Progenitor cell of endocrine pancreas (in vitro differentiated cells): ENCODE measurements at places on chromosomes 13 and 19.

DNA sequence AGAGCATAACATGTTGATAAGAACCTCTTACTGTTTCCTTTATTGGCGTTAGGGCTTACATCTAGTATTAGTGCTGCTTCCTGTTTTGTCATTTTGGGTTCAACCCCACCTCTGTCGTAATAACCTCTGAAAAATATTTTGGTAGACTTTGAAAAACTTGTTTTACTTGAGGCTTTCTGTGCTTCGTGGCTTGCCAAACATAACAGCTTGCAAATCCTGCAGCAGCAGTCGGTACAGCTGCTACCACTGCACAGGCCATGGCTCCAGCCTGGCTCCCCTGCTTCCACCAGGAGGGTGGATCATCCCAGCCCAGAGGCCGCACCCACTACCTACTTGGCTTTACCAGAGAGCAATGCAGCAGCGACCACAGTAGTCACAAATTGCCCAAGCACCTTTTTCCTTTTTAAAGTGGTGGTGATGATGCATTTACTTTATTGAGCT, 11.8 kb upstream of the CEACAM4 start:
- no peaks in the 10 kb centered on the region for H3K27me3 ChIP-seq
- no peak overlapping the region for H3K27ac ChIP-seq
- H3K4me1 ChIP-seq: no peaks in the 10 kb centered on the region
- DNase-seq: no peak

- no peaks in the 10 kb centered on the region for H3K4me1 ChIP-seq
- DNase-seq: no peak
- H3K27ac ChIP-seq: no peak overlapping the region
- no peak overlapping the region for H3K4me3 ChIP-seq
- H3K36me3 ChIP-seq: peaks cover 6% of the 10 kb centered on the region
Measured at GRCh38 chr19:58372311-58373133, 8.3 kb downstream of the ZNF837 start.

DNA sequence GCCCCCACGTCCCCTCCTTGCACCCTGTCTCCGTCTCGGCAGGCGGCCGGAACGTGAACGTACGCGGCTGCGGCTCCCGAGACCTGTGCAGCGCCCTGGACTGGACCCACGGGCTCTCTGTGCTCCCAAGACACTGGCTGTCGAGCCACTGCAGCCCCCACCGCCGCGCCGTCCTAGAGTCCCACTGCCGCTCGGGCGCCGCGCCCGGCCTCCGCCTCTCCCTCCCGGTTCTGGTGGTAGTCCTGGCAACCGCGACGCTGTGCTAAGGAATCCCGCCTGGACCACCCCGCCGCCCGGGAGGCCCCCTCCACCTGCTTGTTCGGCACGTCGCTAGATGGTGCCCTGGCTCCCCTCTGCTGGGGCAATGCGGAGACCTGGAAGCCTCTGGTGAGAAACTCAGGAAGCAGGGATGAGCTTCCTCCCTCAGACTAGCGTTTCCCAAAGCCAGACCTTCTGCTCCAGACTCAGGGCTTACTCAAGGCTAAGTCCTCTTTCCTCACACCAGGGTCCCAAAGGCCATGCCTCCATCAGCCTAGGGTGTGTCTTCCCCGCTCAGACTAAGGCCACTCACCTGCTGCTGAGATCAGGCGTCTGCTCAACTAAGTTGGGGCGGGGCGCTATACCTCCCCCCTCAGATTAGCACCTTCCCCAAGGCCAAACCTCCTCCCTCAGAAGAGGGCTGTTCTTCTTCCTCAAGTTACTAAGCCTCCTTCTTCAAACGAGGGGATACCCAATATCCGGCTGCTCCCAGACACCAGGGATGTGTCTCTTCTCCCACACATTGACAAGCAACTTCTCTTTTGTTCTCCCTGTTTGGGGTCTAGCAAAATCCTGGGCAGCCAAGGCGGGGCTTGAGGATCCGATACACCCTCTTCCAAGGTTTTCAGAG, 16.1 kb upstream of the IRGC start:
- no peak overlapping the region for H3K4me3 ChIP-seq
- no peak overlapping the region for H3K27ac ChIP-seq
- peaks cover 53% of the 10 kb centered on the region for H3K27me3 ChIP-seq
- peak; percentile 30 for DNase-seq

GRCh38 chr19:58519087-58519354, 589 bp downstream of the ZBTB45 start:
- DNase-seq: peak; percentile 51
- H3K36me3 ChIP-seq: peaks cover 3% of the 10 kb centered on the region
- H3K4me1 ChIP-seq: peaks cover 32% of the 10 kb centered on the region

- peaks cover 18% of the 10 kb centered on the region for H3K36me3 ChIP-seq
- H3K27ac ChIP-seq: no peak overlapping the region
- H3K27me3 ChIP-seq: no peaks in the 10 kb centered on the region
Measured at GRCh38 chr19:49599378-49600295, 8.7 kb downstream of the PRR12 start.

DNA sequence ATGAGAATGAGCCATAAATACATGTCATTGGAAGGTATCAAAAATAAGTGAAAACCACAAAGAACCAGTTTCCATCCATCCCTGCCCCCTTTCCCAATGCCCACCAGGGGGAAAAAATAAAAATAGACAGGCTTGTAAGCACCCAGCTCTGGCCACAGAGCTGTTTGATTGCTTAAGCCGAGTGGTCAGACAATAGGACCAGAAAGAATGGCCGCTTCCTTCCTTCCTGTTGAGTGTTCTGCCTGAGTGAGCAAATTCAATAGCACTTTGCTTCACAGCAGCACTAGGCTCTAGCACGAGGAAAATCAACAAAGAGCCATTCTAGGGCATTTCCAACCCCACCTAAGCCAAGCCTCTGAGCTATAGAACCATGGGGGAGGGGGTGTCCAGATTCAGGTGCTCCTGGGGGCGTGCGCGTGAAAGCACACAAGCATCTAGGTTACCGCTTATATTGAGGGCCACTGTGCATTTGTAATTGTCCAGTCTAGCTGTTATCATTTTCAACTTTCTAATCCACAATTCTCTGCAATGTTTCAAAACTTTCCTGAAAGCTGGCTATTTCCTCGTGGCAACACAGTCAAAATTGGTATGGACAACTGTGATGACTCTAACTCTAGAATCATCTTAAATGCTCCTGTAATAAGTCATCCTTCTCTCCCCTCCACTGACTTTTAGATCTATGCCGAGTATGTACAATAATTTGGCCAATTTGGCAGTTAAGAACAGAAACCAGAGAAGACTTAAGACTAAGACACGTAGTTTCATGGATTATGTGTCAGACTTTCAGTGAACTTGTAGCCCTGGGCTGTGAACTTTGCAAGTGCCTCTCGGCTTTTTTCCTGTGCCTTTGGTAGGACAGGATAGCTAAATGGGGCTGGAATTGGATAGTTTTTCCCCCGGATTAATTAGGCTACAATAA, 64.3 kb downstream of the SPRY2 start:
- no peak overlapping the region for H3K4me3 ChIP-seq
- H3K4me1 ChIP-seq: peaks cover 7% of the 10 kb centered on the region
- H3K27me3 ChIP-seq: no peaks in the 10 kb centered on the region
- no peak overlapping the region for H3K27ac ChIP-seq
- peaks cover 6% of the 10 kb centered on the region for H3K36me3 ChIP-seq
- no peak for DNase-seq

- H3K27ac ChIP-seq: no peak overlapping the region
- H3K27me3 ChIP-seq: no peaks in the 10 kb centered on the region
- H3K4me3 ChIP-seq: no peak overlapping the region
- DNase-seq: no peak
Measured at GRCh38 chr13:112576768-112577167, 11.2 kb downstream of the TUBGCP3 start.

DNA sequence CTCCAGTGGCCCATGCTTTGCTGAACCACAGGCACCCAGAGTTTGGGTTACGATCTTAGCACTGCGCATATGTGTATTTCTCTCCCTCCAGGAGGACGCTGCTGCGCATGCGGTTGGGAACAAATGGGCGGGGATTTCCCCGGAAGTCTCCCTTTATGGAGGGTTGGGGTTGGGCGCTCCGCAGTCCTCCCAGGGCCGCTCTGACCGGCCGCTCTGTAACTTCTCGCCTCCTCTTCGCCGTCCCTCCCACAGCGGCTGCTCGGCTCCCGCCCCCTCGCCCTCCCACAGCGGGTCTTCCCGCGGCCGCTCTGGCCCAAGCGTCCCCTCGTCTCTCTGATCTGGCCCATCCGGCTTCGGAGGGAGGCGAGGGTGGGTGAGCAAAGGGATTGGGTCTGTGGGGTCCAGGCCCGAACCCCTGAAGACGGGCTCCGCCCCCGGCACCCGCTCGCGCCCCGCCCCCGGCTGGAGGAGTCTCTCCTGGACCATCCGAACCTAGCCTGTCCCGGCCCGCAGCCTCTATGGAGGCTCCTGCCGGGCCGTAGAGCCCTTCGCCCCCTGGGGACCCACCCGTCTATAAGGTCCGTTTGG, at the start of gene MEGF8:
MEGF8 (plus strand) TSS at position 328 of the 588 bp plus-strand sequence. CDS start 609 bp downstream, outside the sequence.
- no peaks in the 10 kb centered on the region for H3K36me3 ChIP-seq
- peak within 1 kb of the TSS; percentile 91 for H3K27ac ChIP-seq
- peaks cover 37% of the 10 kb centered on the region for H3K27me3 ChIP-seq
- H3K4me1 ChIP-seq: peaks cover 17% of the 10 kb centered on the region
- peak; percentile 95 for DNase-seq

DNA sequence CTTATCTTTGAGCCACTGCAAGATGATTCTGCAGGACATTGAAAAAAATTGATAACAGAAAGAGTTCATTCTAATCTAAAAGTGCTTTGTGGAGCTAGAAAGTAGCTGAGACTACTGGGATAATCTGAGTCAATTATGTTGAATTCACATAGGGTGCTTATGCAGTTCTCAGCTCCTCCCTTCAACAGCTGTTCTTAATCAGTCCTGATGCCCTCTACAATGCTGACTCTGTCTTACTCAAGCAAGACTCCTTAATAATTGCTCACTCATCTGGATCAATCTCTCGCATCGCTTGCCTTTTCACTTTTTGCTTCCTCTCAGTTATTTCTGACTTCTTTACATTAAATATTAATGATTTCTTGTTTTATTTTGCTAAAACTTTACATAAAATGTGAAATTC, 182.1 kb downstream of the PCDH17 start:
- no peak for DNase-seq
- H3K4me1 ChIP-seq: no peaks in the 10 kb centered on the region
- peaks cover 1% of the 10 kb centered on the region for H3K36me3 ChIP-seq

DNA sequence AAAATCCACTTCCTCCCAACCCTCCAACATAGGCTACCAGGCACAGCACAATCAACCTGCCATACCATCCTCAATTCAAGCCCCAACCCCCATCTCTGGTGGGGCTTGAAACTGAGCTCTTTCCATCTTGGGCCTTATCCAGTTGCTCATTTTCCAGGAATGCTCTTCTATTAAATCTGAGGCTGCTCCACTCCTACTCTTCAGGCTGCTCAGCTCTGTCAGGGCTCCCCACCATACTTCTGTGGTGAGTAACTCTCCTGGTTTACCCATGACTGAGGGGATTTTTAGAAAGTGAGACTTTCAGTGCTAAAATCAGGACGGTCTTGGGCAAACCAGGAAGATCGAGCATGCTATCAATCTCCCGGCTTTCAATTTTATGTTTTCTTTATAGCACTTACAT, 512.8 kb downstream of the LMO7 start:
- H3K4me3 ChIP-seq: no peak overlapping the region
- H3K27ac ChIP-seq: no peak overlapping the region
- peaks cover 1% of the 10 kb centered on the region for H3K4me1 ChIP-seq
- no peak for DNase-seq

DNA sequence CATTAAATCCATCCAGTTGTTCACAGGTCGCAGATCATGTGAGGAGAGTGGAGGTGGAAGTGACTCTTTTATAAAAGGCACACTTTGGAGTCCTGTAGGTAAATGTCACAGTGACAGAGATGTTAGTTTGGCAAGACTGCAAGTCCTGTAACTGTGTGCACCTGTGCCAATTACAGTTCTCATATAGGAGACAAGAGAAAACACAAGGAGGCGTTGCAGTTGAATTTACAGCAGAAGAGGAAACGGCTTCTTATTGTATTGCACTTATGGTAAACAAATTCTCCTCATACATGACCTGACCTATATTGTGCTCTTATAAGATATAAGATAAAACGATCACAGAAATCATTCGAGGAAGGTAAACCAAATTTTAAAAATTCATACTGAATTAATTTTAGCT, 732.8 kb upstream of the SLC10A2 start:
- peaks cover 17% of the 10 kb centered on the region for H3K4me1 ChIP-seq
- H3K4me3 ChIP-seq: no peak overlapping the region
- no peaks in the 10 kb centered on the region for H3K36me3 ChIP-seq
- no peaks in the 10 kb centered on the region for H3K27me3 ChIP-seq
- no peak overlapping the region for H3K27ac ChIP-seq

DNA sequence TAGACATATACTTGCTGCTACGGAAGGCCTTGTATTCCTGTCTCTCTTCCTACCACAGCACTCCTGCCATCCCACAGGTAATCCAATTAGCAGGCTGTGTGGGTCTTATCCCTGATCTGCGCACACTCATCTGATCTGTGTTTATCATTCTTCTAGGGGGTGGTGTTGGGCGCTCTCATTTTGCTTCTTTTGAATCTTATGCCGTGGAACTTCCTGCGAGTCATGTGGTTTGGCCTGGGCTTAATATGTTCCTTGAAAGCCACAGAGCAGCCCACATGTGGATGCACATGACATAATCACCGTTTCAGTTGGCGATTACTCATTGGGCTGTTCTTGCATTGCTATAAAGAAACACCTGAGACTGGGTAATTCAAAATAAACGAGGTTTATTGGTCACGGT, 7.5 kb downstream of the RASA3 start:
- H3K27ac ChIP-seq: peak overlapping the region; percentile 9
- H3K4me3 ChIP-seq: no peak overlapping the region
- peaks cover 14% of the 10 kb centered on the region for H3K4me1 ChIP-seq
- peaks cover 24% of the 10 kb centered on the region for H3K27me3 ChIP-seq
- H3K36me3 ChIP-seq: no peaks in the 10 kb centered on the region
- no peak for DNase-seq

GRCh38 chr19:12639901-12640613, 26.5 kb downstream of the MAN2B1 start:
- peaks cover 5% of the 10 kb centered on the region for H3K27me3 ChIP-seq
- peak overlapping the region; percentile 52 for H3K4me3 ChIP-seq
- peak; percentile 58 for DNase-seq
- peaks cover 2% of the 10 kb centered on the region for H3K4me1 ChIP-seq
- no peak overlapping the region for H3K27ac ChIP-seq

GRCh38 chr13:51585696-51586095, 1.4 kb downstream of the WDFY2 start:
- H3K4me1 ChIP-seq: peaks cover 10% of the 10 kb centered on the region
- H3K36me3 ChIP-seq: no peaks in the 10 kb centered on the region
- no peak for DNase-seq
- H3K27me3 ChIP-seq: peaks cover 8% of the 10 kb centered on the region
- H3K4me3 ChIP-seq: peak overlapping the region; percentile 82

- H3K36me3 ChIP-seq: no peaks in the 10 kb centered on the region
- no peak overlapping the region for H3K4me3 ChIP-seq
- no peak for DNase-seq
- no peaks in the 10 kb centered on the region for H3K27me3 ChIP-seq
- H3K27ac ChIP-seq: no peak overlapping the region
Measured at GRCh38 chr13:74979703-74980102, 502.3 kb downstream of the TBC1D4 start.

- H3K27me3 ChIP-seq: peaks cover 70% of the 10 kb centered on the region
- no peak overlapping the region for H3K4me3 ChIP-seq
- H3K4me1 ChIP-seq: no peaks in the 10 kb centered on the region
Measured at GRCh38 chr19:50870417-50871089, 2.7 kb upstream of the KLK2 start.

- H3K36me3 ChIP-seq: peaks cover 31% of the 10 kb centered on the region
- no peaks in the 10 kb centered on the region for H3K27me3 ChIP-seq
- DNase-seq: no peak
- no peak overlapping the region for H3K4me3 ChIP-seq
- H3K4me1 ChIP-seq: no peaks in the 10 kb centered on the region
- no peak overlapping the region for H3K27ac ChIP-seq
Measured at GRCh38 chr19:16135430-16136127, 7.9 kb upstream of the HSH2D start.

- DNase-seq: no peak
- H3K4me1 ChIP-seq: no peaks in the 10 kb centered on the region
- no peaks in the 10 kb centered on the region for H3K27me3 ChIP-seq
- no peak overlapping the region for H3K27ac ChIP-seq
- H3K36me3 ChIP-seq: no peaks in the 10 kb centered on the region
Measured at GRCh38 chr13:47426126-47426849, 529.4 kb upstream of the HTR2A start.
